ENCODE measurements at places on chromosomes 7 and 10. TPM values are rescaled to one million over a fixed set of nuclear protein-coding genes. Genes with fewer than 3 reads are reported as not detected.

GRCh38 chr10:126580873-126581647, 89.4 kb downstream of the C10orf90 start:
- DNase-seq = no peak

- peak; percentile 40 for DNase-seq
Observed at GRCh38 chr10:90993340-90993739, 72.5 kb upstream of the ANKRD1 start.

GRCh38 chr7:159013181-159013690, 131.4 kb downstream of the VIPR2 start:
- DNase-seq = no peak

DNA sequence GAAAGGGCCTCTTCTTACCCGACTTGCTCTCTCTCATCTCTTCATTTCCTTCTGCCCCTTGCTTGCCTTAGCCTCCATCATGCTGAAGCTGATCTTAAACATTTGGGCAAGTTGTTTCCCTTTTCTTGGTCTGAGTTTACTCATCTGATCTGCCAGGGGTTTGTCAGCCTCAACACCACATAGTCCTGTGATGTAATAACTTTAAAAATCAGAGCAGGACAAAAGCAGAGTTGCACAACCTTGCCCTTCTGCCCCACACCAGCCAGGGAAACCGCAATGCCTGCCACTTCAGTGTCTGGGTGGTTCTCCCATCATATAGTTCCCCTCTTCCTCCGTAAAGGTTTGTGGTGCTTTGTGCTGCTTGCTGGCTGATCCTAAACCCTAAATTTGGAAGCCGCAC, 9.9 kb upstream of the LIPM start:
- DNase-seq = peak; percentile 42

GRCh38 chr7:79292834-79293233, 160.6 kb downstream of the MAGI2 start:
- no peak for DNase-seq

GRCh38 chr7:130877236-130877990, 143.4 kb upstream of the KLF14 start:
- no peak for DNase-seq

DNA sequence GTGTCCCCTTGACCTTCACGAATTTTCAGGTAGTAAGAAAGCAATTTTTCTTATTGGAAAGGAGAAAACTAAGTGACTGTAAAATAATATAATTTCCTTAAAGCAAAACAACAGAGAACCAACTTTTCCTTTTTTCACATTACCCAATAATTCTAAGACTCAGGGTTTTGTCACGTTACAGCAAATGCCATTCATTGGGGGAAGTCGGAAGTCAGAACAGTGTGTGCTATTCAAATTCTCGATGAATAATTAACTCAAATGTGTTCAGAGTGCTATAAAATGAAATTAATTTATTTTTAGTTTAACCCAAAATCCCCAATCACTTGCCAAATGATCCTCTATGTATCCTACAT, 40.0 kb downstream of the DIP2C start:
- no peak for DNase-seq

DNA sequence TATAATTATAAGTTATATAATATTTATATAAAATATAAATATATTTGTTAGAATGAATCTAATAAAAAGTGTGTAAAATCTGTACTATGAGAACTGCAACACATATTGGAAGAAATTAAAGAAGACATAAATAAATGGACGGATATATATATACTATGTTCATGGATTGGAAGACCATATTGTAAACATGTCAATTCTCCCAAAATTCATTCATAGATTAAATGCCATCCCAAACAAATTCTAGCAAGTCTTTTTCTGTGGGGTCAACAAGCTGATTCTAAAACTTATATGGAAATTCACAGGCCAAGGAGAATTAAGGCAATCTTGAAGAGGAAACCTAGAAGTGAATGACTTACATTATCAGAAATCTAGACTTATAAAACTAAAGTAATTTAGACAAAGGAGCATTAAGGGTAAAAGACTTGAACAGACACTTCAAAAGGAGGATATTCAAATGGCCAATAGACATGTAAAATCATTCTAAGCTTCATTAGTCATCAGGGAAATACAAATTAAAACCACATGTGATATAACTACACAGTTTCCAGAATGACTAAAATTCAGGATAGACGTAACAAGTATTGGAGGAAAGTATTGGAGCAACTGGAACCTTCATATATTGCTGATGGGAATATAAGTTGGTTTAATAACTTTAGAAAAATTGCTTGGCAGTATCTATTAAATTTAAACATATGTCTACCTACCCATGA, 225.9 kb downstream of the EMX2 start:
- DNase-seq = no peak

Gene PRSS37
- not detected for total RNA-seq

Gene MACC1
- 0.09 TPM for total RNA-seq

All from muscle of leg (tissue), 16 donors.